HepG2 (cell line): ENCODE measurements at places on chromosomes 1 and 21.

- no peak for DNase-seq
Measured at GRCh38 chr1:28577738-28578536, 14.1 kb upstream of the RAB42 start.

- DNase-seq, result no peak
Measured at GRCh38 chr1:153608089-153608682, 4.8 kb downstream of the S100A16 start.

- DNase-seq, result no peak
Measured at GRCh38 chr1:153081736-153082135, 10.3 kb upstream of the SPRR2B start.

DNA sequence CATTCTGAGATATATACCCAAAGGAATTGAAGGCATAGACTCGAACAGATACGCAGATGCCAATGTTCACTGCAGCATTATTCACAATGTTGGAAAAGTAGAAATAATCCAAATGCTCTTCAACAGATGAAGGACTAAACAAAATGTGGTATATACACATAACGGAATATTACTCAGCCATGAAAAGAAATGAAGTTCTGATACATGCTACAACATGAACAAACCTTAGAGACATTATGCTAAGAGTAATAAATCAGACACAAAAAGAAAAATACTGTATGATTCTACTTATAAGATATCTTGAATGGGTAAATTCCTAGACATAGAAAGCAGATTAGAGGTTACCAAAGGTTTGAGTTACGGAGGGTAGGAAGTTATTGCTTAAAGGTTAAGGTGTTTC is 57.9 kb downstream of the SLC25A24 start:
- no peak for DNase-seq

GRCh38 chr1:47767741-47768100 is 229.5 kb downstream of the TRABD2B start:
- no peak for DNase-seq

DNA sequence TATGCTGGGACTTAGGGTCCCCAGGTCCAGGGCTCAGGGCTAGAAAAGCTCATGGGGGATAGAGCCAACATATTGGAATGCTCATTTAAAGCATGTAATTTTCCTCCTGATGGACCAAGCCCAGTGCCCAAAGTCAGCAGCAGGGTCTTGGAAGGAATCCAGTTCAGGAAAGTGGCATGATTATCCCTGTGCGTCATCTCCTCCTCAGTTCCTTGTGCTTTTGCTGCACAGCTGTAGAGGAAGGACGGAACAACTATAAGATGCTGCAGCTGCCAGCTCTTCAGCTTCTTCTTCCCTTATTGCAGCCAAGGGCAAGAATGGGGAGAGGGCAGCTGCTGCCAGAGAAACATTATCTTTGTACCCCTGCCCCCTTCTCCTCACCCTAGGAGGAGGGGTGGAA is 58.4 kb downstream of the OVGP1 start:
- DNase-seq, result no peak
